Fibroblast of lung (primary cell): ENCODE measurements at places on chromosomes 12 and 14. TPM values are rescaled to one million over a fixed set of nuclear protein-coding genes. Genes with fewer than 3 reads are reported as not detected.

AQP6 gene
- under 0.01 and 0.17 TPM in 2 replicates for total RNA-seq

LRRK2 gene
- total RNA-seq = 10.8 and 14.0 TPM in 2 replicates

DNA sequence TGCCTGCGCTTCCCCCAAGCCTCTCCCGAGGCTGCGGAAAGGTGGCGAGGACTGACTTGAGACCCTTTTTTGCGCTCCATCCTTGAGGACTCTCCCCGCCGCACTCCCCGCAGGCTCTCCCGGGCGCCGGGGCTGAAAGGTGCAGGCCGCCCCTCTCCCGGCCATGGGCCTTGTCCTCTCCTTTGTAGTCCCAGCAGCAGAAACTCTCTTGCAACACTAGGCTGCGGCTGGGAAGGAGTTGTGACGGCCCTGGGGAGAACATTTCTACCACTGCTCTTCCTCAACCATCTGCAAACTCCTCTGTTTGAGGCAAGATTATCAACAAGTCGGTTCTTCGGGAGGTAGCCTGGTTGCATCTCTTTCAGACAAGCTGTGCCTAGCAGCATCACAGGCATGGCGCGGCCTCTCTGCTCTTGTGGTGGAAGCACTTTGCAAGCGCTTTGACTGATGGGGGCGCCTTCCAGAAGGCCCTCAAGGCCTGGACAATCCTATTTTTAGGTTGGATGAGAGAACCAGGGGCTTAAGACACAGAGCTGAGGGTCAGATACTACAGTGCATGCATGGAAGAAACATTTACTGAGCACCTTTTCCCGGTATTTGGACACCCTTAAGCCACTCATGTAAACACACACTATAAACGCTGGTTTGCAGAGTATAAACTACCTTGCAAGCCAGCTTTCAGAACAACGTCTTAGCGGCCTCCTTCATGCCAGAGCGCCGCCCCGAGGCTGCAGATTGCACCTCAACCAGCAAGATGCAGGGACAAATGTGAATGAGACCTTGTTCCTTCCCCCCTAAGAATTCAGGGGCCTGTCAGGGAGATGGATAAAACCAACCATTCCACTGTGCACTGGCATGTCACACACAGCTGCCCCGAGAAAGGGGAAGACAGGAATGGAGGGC is 1.2 kb upstream of the PRIMA1 start:
- H3K4me3 ChIP-seq = no peak overlapping the region
- no peak overlapping the region for H3K27ac ChIP-seq
- no peaks in the 10 kb centered on the region for H3K36me3 ChIP-seq
- no peak for DNase-seq
- no peaks in the 10 kb centered on the region for H3K27me3 ChIP-seq

IAPP gene
- not detected in 2 replicates for total RNA-seq

POTEG gene
- total RNA-seq = not detected in 2 replicates

GRCh38 chr14:58216544-58216943 is 16.6 kb downstream of the ACTR10 start:
- H3K4me1 ChIP-seq = no peaks in the 10 kb centered on the region
- DNase-seq = peak; percentile 55
- no peak overlapping the region for H3K4me3 ChIP-seq
- no peaks in the 10 kb centered on the region for H3K27me3 ChIP-seq
- H3K27ac ChIP-seq = no peak overlapping the region

GRCh38 chr14:100589071-100589759 is 2.0 kb upstream of the BEGAIN start:
- H3K27me3 ChIP-seq = peaks cover 13% of the 10 kb centered on the region
- no peak overlapping the region for H3K4me3 ChIP-seq
- no peak for DNase-seq
- H3K36me3 ChIP-seq = no peaks in the 10 kb centered on the region
- no peak overlapping the region for H3K27ac ChIP-seq

DNA sequence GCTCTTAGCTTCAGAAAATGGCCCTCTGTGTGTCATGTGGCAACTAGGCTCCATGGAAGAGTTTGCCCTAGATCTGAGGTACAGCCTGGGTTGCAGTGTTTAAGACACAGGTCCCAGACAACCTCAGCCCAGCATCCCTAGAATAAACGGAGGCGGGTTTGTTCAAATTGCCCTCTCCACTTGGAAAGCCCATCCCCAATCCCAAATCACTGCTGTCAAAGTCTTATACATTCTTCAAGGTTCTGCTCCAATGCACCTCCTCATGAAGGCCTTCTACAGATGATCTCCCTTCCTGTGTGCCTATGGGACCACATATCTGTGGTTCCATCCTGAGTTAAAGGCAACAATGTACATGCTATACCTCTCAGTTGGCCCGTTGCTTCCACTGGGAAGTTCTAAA is 289.8 kb downstream of the DPF3 start:
- DNase-seq = no peak
- H3K4me1 ChIP-seq = peaks cover 17% of the 10 kb centered on the region
- no peaks in the 10 kb centered on the region for H3K27me3 ChIP-seq
- H3K27ac ChIP-seq = no peak overlapping the region
- no peak overlapping the region for H3K4me3 ChIP-seq

DNA sequence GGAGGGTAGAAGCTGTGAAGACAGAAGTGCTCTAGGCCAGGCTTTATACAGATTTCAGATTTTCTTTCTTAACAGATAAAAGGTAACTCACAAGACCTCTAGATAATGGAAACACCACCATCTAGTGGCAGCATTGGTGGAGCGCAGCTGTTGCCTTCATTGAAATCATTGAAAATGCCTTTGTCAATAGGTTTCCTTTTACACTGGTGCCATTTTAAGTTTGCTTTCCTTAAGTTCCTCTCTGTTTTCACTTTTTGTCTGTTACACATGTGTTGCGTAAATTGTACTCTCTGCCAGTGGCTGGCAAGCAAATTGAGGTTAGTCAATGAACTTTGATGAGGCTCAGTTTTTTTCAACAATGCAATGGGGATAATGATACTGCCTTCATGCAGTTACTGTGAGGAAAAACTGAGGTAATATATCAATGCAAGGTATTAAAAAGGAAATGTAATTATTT is 31.1 kb downstream of the ALDH1L2 start:
- peaks cover 3% of the 10 kb centered on the region for H3K36me3 ChIP-seq
- peak; percentile 88 for DNase-seq
- H3K4me3 ChIP-seq = no peak overlapping the region

- no peaks in the 10 kb centered on the region for H3K27me3 ChIP-seq
- DNase-seq = no peak
- H3K36me3 ChIP-seq = peaks cover 10% of the 10 kb centered on the region
Measured at GRCh38 chr14:24368212-24368561, 203 bp downstream of the NFATC4 start.

LDHB gene
- 628 and 699 TPM in 2 replicates for total RNA-seq

DNA sequence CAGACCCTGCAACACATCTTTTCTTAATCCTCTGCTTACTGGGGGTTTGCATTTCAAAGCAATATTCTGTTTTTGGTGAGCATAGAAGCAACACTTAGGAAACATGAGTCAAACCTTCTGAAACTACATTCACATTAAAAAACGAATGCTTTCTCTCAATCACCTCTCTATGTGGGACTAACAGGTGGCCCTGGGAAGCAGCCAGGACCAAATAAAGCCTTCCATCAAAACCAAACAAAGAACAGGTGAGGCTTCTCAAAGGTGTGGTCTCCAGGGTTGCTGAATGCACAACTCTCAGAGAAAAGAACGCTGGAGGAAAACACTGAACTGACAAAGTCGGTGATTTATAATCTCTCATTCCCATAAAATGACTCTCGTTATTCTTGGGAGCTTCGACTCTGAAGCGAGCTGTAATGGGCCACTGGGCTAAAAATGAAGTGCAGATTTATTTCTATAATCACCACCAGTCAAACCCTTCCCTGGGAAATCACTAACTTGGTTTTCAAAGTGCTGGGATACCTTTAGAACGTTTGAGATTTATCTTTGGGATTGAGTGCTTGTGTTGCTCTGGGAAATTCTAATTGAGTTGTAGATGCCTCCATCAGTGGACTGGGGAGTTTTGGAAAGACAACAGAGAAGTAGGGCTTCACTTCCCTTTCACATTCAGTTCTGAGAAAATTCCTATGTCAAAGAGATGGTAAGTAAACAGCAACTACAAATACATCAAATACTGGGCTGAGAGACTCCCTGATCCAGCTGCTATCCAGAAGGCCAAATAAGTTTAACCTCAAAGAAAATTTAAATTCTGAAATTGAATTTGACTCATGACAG is 262.0 kb upstream of the TMPO start:
- no peak for DNase-seq
- H3K36me3 ChIP-seq = no peaks in the 10 kb centered on the region
- no peak overlapping the region for H3K27ac ChIP-seq
- no peak overlapping the region for H3K4me3 ChIP-seq
- no peaks in the 10 kb centered on the region for H3K4me1 ChIP-seq

GALNT9 gene
- total RNA-seq = 0.51 and 2.8 TPM in 2 replicates

DNA sequence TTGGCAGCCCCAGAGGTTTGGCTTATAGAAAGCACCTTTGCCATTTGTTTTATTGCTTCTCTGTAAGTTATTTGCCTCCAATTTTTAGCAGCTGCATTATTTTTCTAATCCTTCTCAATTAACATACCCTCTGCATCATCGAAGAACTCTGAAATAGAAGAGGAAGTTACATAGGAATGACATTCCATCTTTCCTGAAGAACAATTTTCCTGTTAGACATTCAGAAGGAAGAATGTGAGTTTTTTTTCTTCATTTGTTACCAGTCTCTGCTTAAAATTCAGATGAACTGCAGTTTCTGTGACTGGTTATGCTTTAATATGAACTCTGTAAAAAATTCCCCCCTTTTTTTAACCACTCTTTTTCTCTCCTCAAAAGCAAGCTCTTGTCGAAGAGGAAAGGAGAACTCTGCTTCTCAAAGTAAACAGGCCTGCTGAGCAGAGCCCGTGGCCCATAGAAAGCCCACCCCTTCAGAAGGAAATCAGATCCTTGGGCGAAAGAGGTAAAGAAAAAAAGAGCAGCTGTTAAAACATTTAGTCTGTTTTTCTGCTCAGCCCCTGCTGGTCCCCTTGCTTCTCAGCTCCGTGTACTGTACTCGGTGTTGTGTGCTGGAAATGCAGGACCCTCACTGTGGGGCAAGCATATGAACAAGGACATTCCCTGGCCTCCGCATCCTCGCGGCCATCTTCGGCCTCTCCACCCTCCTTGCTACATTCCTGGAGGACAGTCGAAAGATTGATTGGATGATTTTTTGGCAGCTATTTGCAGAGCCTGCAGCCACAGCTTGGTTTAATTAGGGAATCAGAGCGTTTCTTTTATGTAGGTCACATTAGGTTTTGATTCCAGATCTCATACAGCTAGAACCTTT is 164.4 kb upstream of the LRIG3 start:
- peak; percentile 92 for DNase-seq
- peaks cover 20% of the 10 kb centered on the region for H3K4me1 ChIP-seq
- no peak overlapping the region for H3K4me3 ChIP-seq
- peak overlapping the region; percentile 46 for H3K27ac ChIP-seq
- no peaks in the 10 kb centered on the region for H3K27me3 ChIP-seq

- no peak for DNase-seq
- H3K27ac ChIP-seq = peak overlapping the region; percentile 95
- H3K27me3 ChIP-seq = no peaks in the 10 kb centered on the region
Measured at GRCh38 chr12:45727980-45728629, 1.4 kb upstream of the ARID2 start.

FLRT2 gene
- total RNA-seq = 14.5 and 22.9 TPM in 2 replicates

DNA sequence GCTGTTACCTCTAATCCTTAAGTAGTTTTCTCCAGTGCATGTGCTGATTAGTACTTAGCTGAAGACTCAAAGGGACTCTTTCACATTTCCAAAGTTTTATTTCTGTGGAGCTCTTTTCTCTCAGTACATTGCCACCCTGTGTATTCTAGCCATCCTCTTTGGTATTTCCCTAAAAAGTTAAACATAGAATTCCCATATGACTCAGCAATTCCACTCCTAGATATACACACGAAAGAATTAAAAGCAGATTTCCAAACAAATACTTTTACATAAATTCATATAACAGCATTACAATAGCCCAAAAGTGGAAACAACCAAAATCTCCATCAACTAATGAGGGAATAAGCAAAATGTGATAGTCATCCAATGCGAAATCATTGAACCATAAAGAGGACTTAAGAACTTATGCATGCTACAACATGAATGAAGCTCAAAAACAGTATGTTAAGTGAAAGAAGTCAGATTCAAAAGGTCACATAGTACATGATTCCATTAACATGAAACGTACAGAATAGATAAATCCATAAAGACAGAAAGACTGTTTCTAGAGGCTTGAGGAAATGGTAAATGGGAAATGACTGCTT is 9.0 kb upstream of the NOVA1 start:
- no peaks in the 10 kb centered on the region for H3K27me3 ChIP-seq
- DNase-seq = peak; percentile 32
- H3K4me1 ChIP-seq = no peaks in the 10 kb centered on the region
- H3K36me3 ChIP-seq = no peaks in the 10 kb centered on the region
